ENCODE measurements at places on chromosomes 1 and 21. TPM values are rescaled to one million over a fixed set of nuclear protein-coding genes. Genes with fewer than 3 reads are reported as not detected.

GRCh38 chr1:232998138-232998537, 47.7 kb downstream of the NTPCR start:
- DNase-seq, result no peak

DNA sequence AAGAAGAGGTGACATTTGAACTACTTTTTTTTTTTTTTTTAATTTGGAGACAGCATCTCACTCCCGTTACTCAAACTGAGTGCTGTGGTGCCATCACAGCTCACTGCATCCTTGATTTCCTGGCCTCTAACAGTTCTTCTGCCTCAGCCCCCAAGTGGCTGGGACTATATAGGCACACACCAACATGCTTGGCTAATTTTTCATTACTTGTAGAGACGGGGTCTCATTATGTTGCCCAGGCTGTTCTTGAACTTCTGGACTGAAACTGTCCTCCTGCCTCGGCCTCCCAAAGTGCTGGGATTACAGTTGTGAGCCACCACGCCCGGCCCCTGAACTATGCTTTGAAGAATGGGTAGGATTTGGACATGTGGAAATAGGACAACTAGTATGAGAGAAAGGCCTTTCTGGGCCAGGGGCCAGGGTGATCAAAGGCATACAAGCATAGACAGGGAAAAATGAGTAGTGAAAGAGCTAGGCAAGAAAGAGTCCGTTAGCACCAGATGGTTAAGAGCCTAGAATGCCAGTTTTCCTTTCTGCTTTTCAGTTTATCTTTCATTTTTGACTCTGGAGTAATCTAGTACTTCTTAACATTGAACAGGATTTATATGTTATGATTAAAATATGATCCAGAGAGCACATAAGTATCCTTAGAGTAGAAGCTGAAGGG, 6.3 kb downstream of the RABGAP1L start:
- no peak for DNase-seq

GRCh38 chr1:54395281-54395934, 10.8 kb downstream of the SSBP3 start:
- DNase-seq, result no peak

Gene HSPA6
- total RNA-seq, result 1.0 TPM

Gene SHE
- 1.7 TPM for total RNA-seq

Gene RAD54L
- total RNA-seq, result 27.5 TPM

Gene DRAXIN
- total RNA-seq, result 0.05 TPM

Gene PATJ
- 65.6 TPM for total RNA-seq

Gene SRGAP2C
- total RNA-seq, result 8.4 TPM
